ENCODE measurements at places on chromosomes 1 and 21.

GRCh38 chr1:44484155-44484688 lies 79.2 kb downstream of the RNF220 start:
- DNase-seq: no peak

DNA sequence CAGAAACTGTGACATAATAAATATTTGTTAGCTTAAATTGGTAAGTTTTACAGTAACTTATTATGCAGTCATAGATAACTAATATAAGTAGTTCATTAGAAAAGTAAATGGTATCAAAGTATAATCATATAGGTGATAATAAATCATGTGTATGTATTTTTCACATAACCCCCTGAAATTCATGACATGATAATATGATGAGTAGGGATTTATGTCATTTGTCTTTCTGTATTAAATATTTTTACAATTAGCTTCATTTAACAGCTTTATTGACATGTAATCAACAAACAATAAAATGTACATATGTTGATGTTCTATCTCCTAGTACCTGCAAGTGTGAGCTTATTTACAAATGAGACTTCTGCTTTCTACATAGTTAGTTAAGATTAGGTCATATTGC lies 9.8 kb upstream of the FCGR2A start:
- no peak for DNase-seq

DNA sequence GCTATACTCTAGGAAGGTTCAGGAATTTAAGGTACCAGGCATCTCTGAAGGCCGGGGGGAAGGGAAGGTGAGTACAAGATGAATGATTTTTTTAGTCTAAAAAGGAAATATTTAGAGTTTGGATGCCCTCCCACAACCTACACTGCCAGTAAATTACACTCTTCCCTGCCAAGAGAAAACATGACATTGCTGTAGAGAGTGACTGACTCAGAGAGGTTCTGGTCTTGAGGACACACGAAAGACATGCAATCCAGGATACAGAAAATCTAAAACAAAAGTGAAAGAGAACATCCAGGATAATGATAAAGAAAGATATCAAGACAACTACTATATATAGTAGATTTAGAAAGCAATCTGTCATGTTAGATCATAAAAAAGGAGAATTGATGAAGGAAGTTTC lies 200.5 kb downstream of the TYW3 start:
- no peak for DNase-seq

GRCh38 chr1:2860476-2861142 lies 59.1 kb upstream of the TTC34 start:
- DNase-seq: no peak

- DNase-seq: no peak
Observed at GRCh38 chr1:214102907-214103306, 115.1 kb downstream of the PROX1 start.

GRCh38 chr21:17931080-17931479 lies 111.9 kb upstream of the C21orf91 start:
- DNase-seq: no peak

Data from esophagus squamous epithelium (tissue), 5 donors.